ENCODE measurements at places on chromosomes 12 and 14. TPM values are rescaled to one million over a fixed set of nuclear protein-coding genes. Genes with fewer than 3 reads are reported as not detected.

- no peak for DNase-seq
Measured at GRCh38 chr12:46209170-46209569, 59.7 kb downstream of the SLC38A1 start.

GRCh38 chr14:20798318-20798717 is 4.3 kb downstream of the RNASE1 start:
- no peak for DNase-seq

- DNase-seq, result peak; percentile 23
Measured at GRCh38 chr14:80278293-80279023, 67.2 kb upstream of the DIO2 start.

The WNT1 gene
- not detected for polyA plus RNA-seq

The MIP gene
- not detected for polyA plus RNA-seq

- DNase-seq, result no peak
Measured at GRCh38 chr14:24071836-24072430, 571 bp downstream of the CPNE6 start.

The REM2 gene
- 0.72 TPM for polyA plus RNA-seq

The CIROP gene
- not detected for polyA plus RNA-seq

DNA sequence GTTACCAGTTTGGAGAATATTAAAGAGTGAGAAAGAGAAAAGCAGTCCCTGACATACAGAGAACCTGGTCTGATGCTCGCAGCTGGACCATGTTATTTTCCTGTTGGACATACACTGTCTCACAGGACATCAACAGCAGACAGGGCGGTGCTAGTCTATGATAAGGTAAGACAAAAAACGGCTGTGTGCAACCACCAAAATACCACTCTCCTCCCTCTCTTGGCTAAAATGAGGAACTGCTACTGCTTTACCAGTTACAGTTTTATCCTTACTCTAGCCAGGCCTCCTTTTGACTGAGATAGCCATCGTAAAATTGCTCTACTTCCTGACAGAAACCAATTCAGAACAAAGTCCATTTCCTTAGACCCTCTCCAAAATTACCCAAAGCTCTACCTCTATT is 47.0 kb upstream of the ERGIC2 start:
- DNase-seq, result no peak
